H1 (cell line): ENCODE measurements at places on chromosomes 11 and 22. TPM values are rescaled to one million over a fixed set of nuclear protein-coding genes. Genes with fewer than 3 reads are reported as not detected.

Gene POGLUT3
- 3.5 and 4.7 TPM in 2 replicates for polyA plus RNA-seq

Gene RNF121
- polyA plus RNA-seq, result 51.6 and 56.5 TPM in 2 replicates

DNA sequence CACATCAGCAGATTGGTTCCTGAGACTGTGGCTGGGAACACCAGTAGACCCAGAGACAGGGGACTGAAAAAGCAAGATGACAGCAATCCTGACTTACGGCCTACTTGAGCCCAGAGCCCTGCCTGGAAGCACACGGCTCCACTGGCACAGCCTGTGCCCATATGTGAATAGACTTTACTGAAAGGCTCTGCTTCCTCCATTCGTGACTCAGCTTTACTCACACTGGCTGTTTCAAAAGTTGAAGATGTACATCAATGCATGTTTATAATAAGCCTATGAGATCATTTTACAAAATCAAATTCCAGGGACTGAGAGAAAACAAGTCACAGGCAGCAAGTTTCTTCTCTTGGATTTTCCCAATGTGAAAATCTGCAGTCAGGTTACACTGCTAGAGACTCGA lies 134.6 kb upstream of the TEAD1 start:
- no peaks in the 10 kb centered on the region; the same call in 1 of the 2 replicates for H3K4me1 ChIP-seq
- no peak for DNase-seq
- H3K36me3 ChIP-seq, result no peaks in the 10 kb centered on the region
- no peak overlapping the region for H3K27ac ChIP-seq
- no peaks in the 10 kb centered on the region for H3K27me3 ChIP-seq
- no peak overlapping the region for H3K4me3 ChIP-seq

GRCh38 chr22:40512426-40513136 lies 123.9 kb downstream of the MRTFA start:
- no peak for DNase-seq
- H3K36me3 ChIP-seq, result no peaks in the 10 kb centered on the region
- H3K4me1 ChIP-seq, result no peaks in the 10 kb centered on the region; the same call in 1 of the 2 replicates
- no peak overlapping the region for H3K27ac ChIP-seq

DNA sequence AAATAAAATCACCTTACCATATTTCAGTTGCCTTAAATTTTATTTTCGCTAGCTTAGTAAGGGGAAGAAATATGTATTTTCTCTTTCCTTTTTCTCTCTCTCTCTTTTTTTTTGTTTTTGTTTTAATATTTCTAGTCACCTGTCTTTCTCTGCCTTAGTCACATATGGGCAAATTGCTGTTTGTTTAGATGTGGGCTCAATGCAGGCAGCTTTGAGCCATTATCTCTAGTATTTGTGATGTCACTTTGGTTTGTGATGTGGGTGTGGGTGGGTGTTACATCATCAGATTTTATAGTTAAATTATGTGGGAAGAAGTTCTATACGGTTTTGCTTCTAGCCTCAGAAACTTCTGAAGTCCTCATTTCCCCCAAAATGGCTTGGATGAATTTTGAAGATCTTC lies at the start of gene C22orf31:
C22orf31 (minus strand) TSS at position 59 of the 400 bp plus-strand sequence; CDS start at position 20, 39 bp downstream.
- no peaks in the 10 kb centered on the region for H3K27me3 ChIP-seq
- H3K36me3 ChIP-seq, result no peaks in the 10 kb centered on the region
- no peak within 1 kb of the TSS for H3K27ac ChIP-seq
- no peak within 1 kb of the TSS for H3K4me3 ChIP-seq

DNA sequence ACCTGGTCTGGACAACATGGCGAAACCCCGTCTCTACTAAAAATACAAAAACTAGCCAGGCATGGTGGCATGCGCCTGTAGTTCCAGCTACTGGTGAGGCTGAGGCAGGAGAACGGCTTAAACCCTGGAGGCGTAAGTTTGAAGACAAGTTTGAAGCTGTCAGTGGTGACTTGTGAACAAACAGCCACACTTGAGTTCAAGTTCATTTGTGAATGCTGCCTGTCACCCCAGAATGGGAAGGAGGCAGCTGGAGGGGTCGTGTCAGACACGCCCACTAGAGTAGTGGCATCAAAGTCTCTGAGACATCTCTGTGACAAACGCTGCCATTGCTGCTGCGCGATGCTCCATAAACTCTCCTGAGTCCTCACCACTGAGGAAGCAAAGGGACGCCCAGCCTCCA lies 74.2 kb downstream of the DGCR2 start:
- no peaks in the 10 kb centered on the region for H3K27me3 ChIP-seq
- H3K36me3 ChIP-seq, result peaks cover 22% of the 10 kb centered on the region
- no peaks in the 10 kb centered on the region for H3K4me1 ChIP-seq
- H3K4me3 ChIP-seq, result no peak overlapping the region
